ENCODE measurements at places on chromosomes 11 and 22. TPM values are rescaled to one million over a fixed set of nuclear protein-coding genes. Genes with fewer than 3 reads are reported as not detected.

The MOV10L1 gene
- 6.3 TPM for total RNA-seq

The SAA2 gene
- 3.3 TPM for total RNA-seq

The PLAAT5 gene
- total RNA-seq = 7.4 TPM

The SMTNL1 gene
- total RNA-seq = not detected

The ZPR1 gene
- total RNA-seq = 37.0 TPM

The PNPLA2 gene
- 43.9 TPM for total RNA-seq

The BAIAP2L2 gene
- 3.1 TPM for total RNA-seq

The OR4D11 gene
- not detected for total RNA-seq

The PATZ1 gene
- 39.3 TPM for total RNA-seq

The CSNK1E gene
- total RNA-seq = 161 TPM

The LRRC4C gene
- total RNA-seq = 1.2 TPM

The SPECC1L gene
- total RNA-seq = 66.3 TPM

The GAL gene
- total RNA-seq = not detected

The OR2AT4 gene
- not detected for total RNA-seq

The GALR3 gene
- total RNA-seq = not detected

The TP53AIP1 gene
- not detected for total RNA-seq

The SLC29A2 gene
- total RNA-seq = 1.3 TPM

Measured in ovary (tissue), 10 donors.